ENCODE measurements at places on chromosomes 5 and 9.
A peak's percentile ranks its signal among the peaks of the same experiment; 100 is the strongest.

- no peak for DNase-seq
These were observed 34.7 kb downstream of the FBXW2 start for GRCh38 chr9:120758544-120758943.

DNA sequence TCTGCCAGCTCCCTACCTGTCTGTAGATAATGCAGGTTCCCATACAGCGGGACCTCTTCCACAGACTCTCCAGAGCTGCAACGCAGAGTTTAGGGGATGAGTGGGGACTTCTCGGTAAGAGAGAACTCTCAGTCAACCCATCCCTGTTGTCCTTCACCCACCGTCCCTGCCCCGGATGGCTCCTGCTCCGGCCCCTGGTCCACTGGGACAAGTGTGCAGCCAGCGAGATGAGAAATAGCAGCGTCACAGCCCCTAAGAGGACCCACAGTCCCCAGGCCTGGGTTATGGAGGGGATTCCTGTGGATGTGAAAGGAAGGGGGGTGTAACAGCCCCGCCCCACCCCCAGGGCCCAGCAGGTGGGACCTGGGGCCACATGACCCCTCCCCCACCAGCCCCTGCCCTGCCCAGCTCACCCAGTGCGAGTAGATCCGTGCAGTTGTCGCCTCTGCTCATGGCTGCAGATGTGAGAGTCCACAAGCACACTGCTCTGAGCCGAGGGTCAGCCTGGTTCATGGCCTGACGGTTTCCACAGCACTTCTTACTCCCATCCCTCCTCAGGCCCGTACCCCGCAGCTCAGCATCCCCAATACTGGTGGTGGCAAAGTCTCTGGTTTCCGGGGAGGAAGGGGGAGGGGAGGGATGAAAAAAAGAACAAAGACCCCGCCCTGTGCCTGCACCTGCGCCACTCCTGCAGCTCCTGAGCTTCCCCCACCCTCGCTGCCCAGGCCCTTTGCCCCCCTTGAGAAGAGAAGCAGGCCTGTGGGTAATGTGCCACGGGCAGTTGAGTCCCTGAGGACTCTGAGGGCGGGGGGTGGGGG is at the start of gene SIT1:
SIT1 (minus strand) TSS at position 591 of the 818 bp plus-strand sequence; CDS start at position 513, 78 bp downstream.
- DNase-seq, result peak; percentile 27

DNA sequence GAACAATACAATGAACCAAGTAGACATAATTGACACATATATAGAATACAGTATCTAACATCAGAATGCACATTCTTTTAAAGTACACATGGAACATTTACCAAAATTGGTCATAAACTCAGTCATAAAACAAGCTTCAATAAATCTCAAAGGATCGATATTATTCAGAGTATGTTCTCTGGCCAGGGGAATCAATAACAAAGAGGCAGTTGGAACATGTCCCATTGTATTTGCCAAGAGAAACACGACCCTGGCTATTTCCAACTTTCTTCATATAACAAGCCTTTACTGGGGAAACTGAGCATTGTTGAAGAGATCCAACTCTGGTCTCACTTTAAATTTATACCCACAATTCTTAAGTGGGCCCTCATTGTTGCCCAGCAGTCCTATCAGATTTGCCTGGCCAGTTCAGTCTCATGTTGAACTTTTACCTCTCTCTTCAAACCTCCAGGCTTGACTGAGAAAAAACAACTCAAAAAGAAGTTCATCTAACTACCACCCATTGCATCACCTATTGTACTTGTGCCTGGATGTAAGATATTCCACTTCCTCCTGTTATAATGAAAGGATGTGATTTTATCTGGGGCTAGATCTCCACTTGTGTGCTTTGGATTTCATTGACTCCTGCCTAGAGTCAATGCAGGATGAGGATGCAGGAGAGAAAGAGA is 162.5 kb downstream of the HSPA4 start:
- no peak for DNase-seq

- DNase-seq, result peak; percentile 77
These were observed at the start of gene FGFR4 for GRCh38 chr5:177086654-177087397. TSS of gene FGFR4 (plus strand) at chr5:177086915. CDS start at chr5:177089603, 2,688 bp downstream.

DNA sequence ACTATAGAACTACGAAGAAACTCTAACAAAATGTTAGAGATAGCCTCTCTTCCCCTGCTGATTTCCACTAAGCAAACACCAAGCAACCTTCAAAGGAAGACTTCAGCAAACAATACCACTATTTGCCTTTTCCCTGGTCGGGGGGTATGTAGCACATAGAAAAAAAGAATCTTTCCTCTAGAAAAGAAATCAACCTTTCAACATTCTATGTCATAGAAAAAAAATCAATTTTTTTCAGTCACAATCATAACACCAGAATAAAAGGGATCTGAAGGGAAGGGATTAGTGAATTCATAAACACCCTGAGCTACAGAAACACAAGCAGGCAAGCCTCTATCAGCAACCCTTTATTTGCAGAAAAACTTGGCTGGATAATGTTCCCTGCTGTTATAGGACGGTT is 15.3 kb downstream of the ABCA1 start:
- no peak for DNase-seq

DNA sequence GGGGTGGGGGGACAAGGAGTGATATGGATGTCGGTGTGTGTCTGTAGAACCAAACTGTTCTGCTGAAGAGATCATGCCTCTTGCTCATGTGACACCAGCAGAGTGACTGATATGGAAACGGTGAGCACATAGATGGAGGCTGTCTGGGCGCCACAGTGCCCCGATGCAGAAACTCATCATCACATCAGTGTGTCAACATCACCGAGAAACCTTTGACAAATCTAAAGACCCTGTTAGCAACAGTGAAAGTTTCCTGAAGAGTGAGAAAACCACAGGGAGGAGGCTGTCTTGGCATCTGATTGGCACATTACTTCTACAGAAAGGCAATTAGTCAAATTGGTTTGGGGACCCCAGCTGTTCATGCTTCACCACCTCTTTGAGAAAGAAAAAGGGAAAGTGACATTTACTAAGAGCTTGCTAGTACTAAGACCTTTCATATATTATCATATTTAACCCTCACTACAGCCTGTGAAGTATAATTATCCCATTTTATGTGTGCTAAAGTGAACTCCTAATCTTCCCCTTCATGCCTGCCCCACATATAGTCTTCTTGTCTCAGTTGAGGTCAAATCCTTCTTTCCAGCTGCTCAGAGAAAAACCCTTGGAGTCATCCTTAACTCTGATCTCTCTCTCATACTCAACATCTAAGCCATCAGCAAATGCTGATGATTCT is 25.6 kb downstream of the CSF2 start:
- DNase-seq, result peak; percentile 88

All from activated T-cell treated with anti-CD3 and anti-CD28 coated beads, Interleukin-2, amount 50 U/mL, for 72 hours (primary cell).